IMR-90 (cell line): ENCODE measurements at places on chromosomes 11 and 22.

DNA sequence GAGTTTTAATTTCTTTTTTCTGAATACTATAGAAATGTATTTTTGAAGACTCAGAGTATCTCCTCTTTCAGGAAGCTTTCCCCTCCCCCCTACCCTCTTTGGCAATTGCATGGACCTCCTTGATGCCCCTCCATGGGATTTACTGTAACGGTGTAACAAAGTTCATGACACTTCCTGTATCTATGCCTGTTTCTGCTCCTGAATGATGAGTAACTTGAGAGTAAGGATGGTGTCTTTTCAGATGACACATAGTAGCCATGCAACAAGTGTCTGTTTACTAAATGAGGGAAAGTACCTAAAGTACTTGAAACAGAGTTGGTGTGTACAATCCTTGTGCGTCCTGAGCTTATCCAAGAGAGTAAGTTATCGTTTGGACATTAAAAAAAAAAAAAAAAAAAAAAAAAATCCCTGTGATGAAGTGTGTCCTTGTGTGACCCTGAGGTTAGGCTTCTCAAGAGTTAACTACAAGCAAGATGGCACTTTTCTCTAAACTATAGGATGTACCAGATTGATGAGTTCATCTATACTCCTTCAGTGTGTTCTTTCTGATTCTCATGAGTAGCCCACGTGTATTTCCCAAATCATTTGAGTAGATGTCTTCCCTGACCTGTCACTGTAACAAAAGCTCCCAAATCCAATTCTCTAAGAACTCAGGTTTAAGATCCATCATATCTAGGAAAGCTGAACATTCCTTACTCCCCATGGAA lies 7.4 kb downstream of the ETS1 start:
- peak; percentile 79 for DNase-seq

- DNase-seq = peak; percentile 31
These were observed 99.2 kb upstream of the RASSF10 start for GRCh38 chr11:12909879-12910278.

DNA sequence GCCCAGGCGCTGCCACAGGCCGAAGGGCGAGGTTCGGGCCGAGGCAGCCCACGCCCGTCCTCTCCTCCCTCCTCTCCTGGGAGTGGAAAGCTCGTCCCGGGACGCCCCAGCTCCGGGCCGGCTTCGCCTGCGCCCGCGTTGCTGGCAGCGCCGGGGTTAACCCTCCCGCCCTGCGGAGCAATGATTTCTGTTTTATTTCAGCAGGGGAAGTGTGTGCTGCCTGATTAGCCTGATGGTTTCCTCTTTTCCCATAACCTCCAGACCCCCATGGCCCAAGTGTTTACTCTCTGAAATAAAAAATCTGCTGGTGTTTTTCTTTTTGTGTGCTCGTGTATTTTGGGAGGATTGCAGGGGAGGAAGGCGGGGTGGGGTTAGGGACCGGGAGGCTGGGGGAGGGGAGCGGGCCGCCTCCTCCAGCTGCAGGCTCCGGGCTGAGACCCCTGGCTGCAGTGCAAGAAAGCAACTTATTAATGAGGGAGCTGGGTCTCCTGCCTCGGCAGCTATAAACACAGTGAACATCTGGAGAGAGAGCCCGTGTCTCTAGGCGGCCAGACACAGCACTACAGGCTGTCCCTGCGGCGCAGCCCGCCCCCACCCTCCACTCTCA lies 38.6 kb downstream of the ETS1 start:
- peak; percentile 32 for DNase-seq

GRCh38 chr22:45881524-45881875 lies 95.5 kb downstream of the WNT7B start:
- DNase-seq = no peak

GRCh38 chr22:40190501-40190900 lies 12.8 kb downstream of the TNRC6B start:
- no peak for DNase-seq
